Osteoblast (primary cell): ENCODE measurements at places on chromosomes 5 and 9.

DNA sequence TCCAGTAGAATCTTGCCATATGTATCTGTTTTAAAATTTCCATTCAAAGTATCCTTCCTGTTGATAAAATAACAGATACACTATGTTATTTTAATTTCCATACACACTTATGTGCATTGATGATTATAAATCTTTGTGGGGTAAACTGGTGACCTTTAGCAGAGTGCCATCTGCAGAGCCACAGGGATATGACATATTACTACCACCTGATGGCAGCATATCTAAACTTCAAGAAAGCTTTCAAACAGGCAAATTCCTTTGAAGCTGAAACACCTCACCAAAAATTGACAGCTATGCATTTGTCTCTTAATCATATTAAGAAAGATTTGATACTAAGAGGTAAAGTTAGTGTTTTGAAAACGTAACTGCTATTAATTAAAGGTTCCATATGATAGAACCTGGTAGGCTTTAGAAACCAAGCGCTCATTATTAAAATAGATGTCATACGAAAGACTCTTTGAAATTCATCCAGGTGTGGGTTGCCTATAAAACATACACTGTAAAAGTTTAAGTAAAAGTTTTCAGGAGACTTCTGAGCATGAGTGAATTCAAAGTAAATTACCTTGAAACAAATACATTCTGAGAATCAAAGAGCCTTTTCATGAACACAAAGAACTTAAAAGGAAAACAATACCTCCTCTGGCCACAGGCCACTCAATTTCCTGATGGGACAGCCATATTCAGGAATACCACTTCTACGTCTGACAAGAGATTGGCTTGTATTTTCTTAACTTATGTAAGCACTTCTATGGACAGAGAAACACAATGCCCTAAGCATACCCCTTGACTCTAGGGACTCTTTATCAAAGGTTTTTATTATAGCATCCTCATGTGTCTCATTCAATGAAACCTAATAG, 93.3 kb downstream of the KIAA0825 start:
- no peak overlapping the region for H3K27ac ChIP-seq
- no peaks in the 10 kb centered on the region for H3K36me3 ChIP-seq
- no peak overlapping the region for H3K4me3 ChIP-seq
- DNase-seq: no peak

- H3K36me3 ChIP-seq: no peaks in the 10 kb centered on the region
- peak; percentile 70 for DNase-seq
- no peaks in the 10 kb centered on the region for H3K27me3 ChIP-seq
- H3K4me3 ChIP-seq: no peak overlapping the region
- no peaks in the 10 kb centered on the region for H3K4me1 ChIP-seq
Observed at GRCh38 chr5:53971131-53971530, 339.2 kb downstream of the ARL15 start.

- peak overlapping the region; percentile 48 for H3K27ac ChIP-seq
- peaks cover 61% of the 10 kb centered on the region for H3K36me3 ChIP-seq
- no peak for DNase-seq
Observed at GRCh38 chr5:83552275-83552674, 80.7 kb downstream of the VCAN start.

GRCh38 chr5:89584339-89584956, 701.5 kb upstream of the MEF2C start:
- H3K27ac ChIP-seq: peak overlapping the region; percentile 30
- H3K27me3 ChIP-seq: no peaks in the 10 kb centered on the region
- H3K4me1 ChIP-seq: peaks cover 11% of the 10 kb centered on the region
- peak; percentile 78 for DNase-seq
- H3K36me3 ChIP-seq: no peaks in the 10 kb centered on the region

GRCh38 chr5:32909207-32909606, 198.1 kb downstream of the NPR3 start:
- H3K36me3 ChIP-seq: no peaks in the 10 kb centered on the region
- H3K4me3 ChIP-seq: no peak overlapping the region
- H3K27me3 ChIP-seq: no peaks in the 10 kb centered on the region
- no peaks in the 10 kb centered on the region for H3K4me1 ChIP-seq
- DNase-seq: no peak

DNA sequence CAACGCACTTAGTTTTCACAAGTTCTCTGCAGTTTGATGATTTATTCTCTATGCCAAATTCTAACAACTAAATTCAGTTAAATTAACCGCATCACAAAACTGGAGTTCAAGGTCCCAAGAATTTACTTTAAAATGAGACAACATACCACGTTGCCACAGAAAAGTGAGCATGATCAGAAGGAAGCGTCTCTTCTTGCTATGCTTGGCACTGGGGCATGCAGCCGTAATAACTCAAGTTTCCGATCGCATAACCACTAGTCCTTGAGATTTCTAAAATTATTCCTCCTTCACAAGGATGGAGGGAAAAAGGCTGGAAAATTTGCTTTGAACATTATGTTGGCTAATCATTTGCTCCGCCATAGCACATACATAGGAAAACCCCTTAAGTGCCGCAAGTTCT, 13.9 kb downstream of the NFIB start:
- H3K27me3 ChIP-seq: no peaks in the 10 kb centered on the region
- peaks cover 6% of the 10 kb centered on the region for H3K4me1 ChIP-seq
- DNase-seq: no peak
- peaks cover 6% of the 10 kb centered on the region for H3K36me3 ChIP-seq
